Activated effector memory CD4-positive, alpha-beta T cell treated with anti-CD3 and anti-CD28 coated beads, Interleukin-2, amount 50 U/mL, for 16 hours (primary cell): ENCODE measurements at places on chromosomes 6 and 20.

GRCh38 chr6:107353773-107354382, 105.5 kb downstream of the PDSS2 start:
- no peak for DNase-seq

- DNase-seq: no peak
Observed at GRCh38 chr6:48110436-48111142, 408 bp downstream of the PTCHD4 start.

- no peak for DNase-seq
Observed at GRCh38 chr6:164113637-164114036, 699.1 kb downstream of the QKI start.

DNA sequence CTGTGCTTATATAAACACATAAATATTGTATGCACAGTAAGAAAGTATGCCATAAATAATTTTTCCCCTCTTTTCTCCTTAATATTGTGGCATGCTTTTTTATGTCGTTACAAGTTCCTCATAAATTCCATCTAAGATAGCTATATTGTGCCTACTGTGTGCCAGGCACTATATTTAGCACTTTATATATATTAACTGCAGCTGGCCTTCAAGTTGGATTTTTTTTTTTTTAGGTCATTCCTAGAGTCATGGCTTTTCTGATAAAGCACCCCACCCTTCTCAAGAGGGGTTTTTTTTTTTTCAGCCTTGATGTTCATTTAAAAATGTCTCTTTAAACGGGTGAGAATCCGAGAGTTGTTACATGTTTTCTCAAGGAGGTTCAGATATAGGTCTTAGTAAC, 42.8 kb upstream of the RNF8 start:
- DNase-seq: no peak

DNA sequence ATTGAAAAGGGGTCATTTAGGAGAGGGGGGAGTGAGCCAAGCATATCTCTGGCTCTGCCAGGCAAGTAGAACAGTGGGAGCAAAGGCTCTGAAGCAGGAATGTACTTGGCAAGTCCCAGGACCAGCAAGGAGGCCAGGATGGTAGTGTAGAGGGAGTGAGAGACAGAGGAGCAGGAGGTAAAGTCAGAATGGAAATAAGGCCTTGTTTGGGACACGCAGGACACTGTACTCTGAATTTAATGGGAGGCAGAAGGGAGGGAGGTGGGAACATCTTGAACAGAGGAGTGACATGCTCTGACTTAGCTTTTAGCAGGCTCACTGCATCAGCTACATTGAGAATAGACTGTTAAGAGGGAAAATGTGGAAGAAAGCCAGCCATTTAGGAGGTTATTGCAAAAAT, 37.0 kb upstream of the ENPP1 start:
- no peak for DNase-seq

- no peak for DNase-seq
Observed at GRCh38 chr6:159701413-159701999, 8.5 kb upstream of the SOD2 start.

DNA sequence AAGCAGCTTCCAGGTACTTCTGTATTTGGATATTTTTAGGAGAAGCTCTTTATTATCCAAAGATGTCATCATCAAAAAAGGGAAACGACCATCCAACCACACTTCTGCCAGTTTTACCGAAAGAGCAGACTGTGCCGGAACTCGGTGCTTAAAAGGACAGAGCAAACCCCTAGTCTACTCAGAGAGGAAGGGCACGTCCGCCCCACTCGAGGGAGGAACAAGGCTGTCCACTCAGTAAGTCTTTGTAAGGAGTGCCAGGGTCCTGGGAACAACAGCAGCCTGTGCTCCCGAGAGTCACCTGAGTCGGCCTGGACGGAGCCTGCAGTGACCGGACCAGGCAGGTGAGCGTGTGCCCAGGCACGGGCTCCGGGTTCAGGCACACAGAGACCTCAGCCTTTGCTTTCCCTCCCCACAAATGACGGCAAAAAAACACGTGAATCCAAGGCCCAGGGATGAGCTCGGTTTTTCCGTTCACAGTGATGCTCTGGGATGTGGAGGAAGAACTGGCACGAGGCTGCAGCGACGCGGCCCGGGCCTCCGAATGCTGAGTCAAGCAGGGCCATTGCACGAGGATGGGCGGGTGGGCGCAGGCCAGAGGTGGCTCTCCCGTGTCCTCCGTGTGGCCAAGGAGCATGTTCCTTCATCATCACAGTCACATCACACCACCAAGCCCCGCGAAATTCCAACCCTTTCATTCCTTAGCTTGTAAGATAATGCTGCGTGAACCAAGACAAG, 17.4 kb upstream of the SLCO4A1 start:
- DNase-seq: no peak

DNA sequence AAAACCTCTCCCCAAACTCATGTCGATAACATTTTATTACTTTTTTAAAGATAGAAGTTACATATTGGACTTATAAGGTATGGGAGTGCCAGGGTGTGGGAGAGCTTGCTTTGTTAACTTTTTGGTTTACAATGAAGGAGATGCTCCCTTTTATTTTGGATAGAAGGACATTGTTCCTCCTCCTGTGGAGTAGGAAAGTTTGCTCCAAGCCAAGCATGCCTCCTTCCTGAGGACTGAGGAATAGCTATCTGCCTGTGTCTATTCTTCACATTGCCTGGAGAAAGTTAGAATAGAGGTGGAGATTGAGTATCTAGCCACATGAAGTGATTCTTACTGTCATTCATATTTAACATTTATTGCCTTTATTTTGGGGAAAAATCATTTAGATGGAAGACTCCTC, 71.9 kb downstream of the EYA4 start:
- DNase-seq: no peak

GRCh38 chr20:1105599-1106194, 12.7 kb upstream of the PSMF1 start:
- no peak for DNase-seq

DNA sequence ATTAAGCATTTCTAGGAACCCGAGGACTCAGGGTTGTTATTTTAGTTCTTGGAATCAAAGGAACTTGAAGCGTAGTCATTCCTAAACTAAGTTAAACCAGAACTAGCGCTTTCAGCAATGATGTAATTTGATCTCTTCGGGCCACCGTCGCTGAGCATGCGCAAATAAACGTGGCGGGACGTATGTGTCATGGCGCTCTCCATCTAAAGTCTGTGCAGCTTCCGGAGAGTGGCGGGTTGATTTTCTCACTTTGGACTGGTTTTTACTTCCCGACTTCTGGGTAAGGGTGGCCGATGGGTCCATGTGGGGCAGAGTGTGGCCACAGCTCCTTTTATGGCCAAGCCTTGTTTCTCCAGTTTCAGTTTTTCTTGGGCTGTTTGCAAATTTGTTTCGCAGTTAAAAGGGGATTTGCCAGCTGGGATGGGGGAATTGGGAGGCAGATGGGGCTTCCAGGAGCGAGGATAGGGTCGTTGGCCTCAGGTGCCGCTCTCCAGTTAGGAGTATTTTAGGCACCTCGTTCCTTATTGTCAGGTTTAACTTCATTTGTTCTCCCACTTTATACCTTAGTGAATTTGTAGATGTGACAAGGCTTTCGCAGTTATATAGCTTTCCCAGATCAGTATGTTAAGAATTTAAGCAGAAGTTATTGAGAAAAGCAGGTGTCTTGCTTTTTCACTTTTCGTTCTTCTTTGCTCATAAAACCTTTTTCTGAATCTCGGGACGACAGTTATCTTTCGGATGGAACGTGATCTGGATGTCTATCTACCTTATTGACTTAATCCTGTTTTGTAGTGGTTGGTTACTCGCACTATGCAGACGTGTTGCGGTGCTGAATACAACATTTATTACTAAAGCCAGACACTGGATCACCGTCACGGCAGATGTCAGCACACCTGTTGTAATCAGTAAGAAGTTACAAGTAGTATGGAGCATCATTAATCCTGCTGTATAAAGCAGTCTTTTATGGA, at the start of gene CDKAL1:
TSS of gene CDKAL1 (plus strand) at position 163 of the 968 bp plus-strand sequence. CDS start 11,894 bp downstream, outside the sequence.
- peak; percentile 97 for DNase-seq

DNA sequence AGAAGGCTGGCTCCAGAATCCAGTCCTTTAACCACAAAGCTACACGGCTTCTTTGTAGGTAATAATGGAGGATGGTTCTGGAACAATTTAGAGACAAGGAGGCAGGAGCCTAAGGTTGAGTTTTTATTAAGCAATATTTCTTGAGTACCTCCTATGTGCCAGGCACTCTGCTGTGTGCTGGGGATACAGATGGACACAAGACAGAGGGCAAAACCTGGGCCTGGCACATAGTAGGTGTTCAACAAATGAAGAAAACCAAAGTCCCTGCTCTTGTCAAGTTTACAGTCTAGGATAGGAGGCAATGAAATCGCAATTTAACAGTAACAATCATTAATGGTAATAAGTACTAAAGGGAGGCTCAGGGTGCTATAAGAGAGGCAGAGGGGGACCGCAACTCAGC, 17.4 kb downstream of the CCM2L start:
- no peak for DNase-seq

- no peak for DNase-seq
Observed at GRCh38 chr20:19000078-19000477, 186.5 kb downstream of the SCP2D1 start.

- no peak for DNase-seq
Observed at GRCh38 chr20:14957402-14957801, 620.0 kb upstream of the FLRT3 start.

DNA sequence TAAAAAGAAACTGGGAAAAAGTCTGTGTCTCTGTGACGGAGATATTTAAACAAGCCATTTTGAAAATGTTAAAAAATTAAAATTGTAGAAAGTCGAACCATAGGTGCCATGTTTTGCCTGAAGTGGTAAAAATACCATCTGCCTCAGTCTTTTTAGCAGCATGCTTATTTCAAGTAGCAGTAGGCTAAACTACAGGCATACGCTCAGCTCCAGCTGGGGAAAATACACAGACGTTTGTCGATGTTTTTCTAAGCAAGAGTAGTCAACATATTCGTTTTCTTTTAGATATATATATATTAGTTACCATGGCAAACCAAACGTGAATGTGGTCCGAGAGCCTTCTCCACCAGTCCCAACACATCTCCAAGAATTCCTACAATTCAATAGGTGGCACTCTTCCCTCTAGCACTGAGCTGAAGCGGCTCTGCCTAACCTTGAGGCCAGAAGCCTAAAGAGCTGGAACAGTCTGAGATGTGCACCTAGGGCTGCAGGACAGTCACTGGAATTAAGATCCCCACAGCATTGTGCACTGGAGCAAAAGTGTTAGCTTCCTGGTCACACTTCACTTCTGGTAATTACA, 70.2 kb upstream of the BEND3 start:
- no peak for DNase-seq

GRCh38 chr20:47540443-47541354, 39.0 kb downstream of the NCOA3 start:
- DNase-seq: no peak

- DNase-seq: peak; percentile 84
Observed at GRCh38 chr6:149031859-149032598, 285.2 kb downstream of the UST start.
